Esophagus squamous epithelium (tissue), 5 donors: ENCODE measurements at places on chromosomes 11 and 22.

- DNase-seq = peak; percentile 80
Observed at GRCh38 chr11:449889-450808, at the start of gene PTDSS2. Gene PTDSS2, plus strand, starts transcription at chr11:450279. Its CDS starts 177 bp downstream, at chr11:450456.

DNA sequence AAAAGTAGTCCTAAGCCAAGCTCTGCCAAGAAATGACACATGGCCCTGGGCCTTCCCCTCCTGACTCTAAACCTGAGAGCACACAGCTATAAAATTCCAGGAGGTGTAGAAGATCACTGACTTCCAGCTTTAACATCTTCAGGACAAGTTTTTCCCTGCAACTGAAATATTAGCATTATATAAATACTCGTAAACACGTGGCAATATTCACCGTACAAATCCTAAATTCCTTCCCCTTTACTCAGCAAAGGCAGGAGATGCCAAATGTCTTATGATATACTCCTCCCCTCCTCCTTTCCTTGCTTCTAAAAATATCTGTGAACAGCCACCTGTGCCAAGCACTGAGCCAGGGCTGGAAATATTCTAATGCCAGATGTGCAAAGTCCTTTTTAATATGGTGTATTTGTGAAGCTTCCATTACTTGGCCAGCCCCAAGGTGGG is 194.0 kb downstream of the LARGE1 start:
- DNase-seq = no peak

DNA sequence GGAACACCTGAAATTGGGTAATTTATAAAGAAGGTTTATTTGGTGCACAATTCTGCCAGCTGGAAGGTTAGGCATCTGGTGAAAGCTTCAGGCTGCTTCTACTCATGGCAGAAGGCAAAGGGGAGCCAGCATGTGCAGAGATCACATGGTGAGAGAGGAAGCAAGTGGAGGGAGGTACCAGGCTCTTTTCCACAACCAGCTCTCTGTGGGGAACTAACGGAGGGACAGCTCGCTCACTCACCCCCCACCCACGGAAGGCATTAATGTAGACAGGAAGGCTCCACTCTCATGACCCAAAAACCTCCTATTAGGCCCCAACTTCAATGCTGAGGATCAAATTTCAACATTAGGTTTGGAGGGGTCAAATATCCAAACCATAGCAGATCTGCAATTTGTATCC is 75.6 kb upstream of the ARHGAP32 start:
- DNase-seq = no peak

GRCh38 chr11:3225159-3225758 is 6.6 kb upstream of the MRGPRG start:
- no peak for DNase-seq

- DNase-seq = no peak
Observed at GRCh38 chr22:29317827-29318454, 2.4 kb upstream of the RASL10A start.

GRCh38 chr11:95999711-96000406 is 76.0 kb upstream of the MTMR2 start:
- no peak for DNase-seq

DNA sequence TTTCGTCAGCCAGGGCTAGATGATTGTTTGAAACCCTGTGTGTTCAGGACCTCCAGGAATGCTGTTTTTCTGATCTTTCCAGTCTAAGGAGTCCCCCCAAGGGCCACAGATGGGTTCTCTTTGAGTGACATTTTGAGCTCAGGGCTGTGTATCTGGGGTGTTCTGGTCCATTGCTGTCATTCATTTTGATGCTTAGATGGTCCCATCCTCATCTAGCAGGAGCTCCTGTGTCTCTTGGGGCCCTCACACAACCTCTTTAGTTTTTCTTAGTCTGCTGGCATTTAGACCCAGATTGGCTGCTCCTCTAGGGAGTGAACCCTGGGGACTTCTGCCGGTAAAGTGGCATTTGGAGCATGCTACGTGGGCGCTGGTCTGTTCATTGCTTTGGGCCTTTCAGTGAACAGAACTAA is 39.1 kb downstream of the MED15 start:
- DNase-seq = no peak

GRCh38 chr11:12949453-12949852 is 59.7 kb upstream of the RASSF10 start:
- DNase-seq = no peak
